ENCODE measurements at places on chromosomes 5 and 9. TPM values are rescaled to one million over a fixed set of nuclear protein-coding genes. Genes with fewer than 3 reads are reported as not detected.

The ORM2 gene
- total RNA-seq, result not detected

The FBXO38 gene
- 57.1 TPM for total RNA-seq

The LCN1 gene
- total RNA-seq, result 0.76 TPM

The CXCL14 gene
- 0.34 TPM for total RNA-seq

The PIP5K1B gene
- 58.7 TPM for total RNA-seq

The ZFP37 gene
- 2.1 TPM for total RNA-seq

The ANKRD55 gene
- not detected for total RNA-seq

The SLCO6A1 gene
- total RNA-seq, result not detected

The LPCAT1 gene
- total RNA-seq, result 9.9 TPM

The GABRA6 gene
- total RNA-seq, result not detected

The CFAP157 gene
- total RNA-seq, result not detected

The ACOT12 gene
- not detected for total RNA-seq

The GABRA1 gene
- not detected for total RNA-seq

The EIF4E1B gene
- not detected for total RNA-seq

The RNF183 gene
- not detected for total RNA-seq

The C1QTNF3 gene
- 1.6 TPM for total RNA-seq

The TMED7 gene
- total RNA-seq, result 84.5 TPM

The OTP gene
- not detected for total RNA-seq

The CD14 gene
- total RNA-seq, result 17.1 TPM

The CSF2 gene
- total RNA-seq, result not detected

The ZNF883 gene
- 5.0 TPM for total RNA-seq

The CNTFR gene
- total RNA-seq, result 6.2 TPM

The PARP8 gene
- 5.0 TPM for total RNA-seq

The PCDHGA12 gene
- 5.4 TPM for total RNA-seq

The PRDM9 gene
- total RNA-seq, result not detected

The PRXL2C gene
- total RNA-seq, result 59.0 TPM

The ST8SIA4 gene
- total RNA-seq, result 2.4 TPM

The CCNO gene
- not detected for total RNA-seq

The HABP4 gene
- 27.5 TPM for total RNA-seq

The IL33 gene
- total RNA-seq, result 13.2 TPM

The SPATA6L gene
- 0.82 TPM for total RNA-seq

The CCDC112 gene
- total RNA-seq, result 4.1 TPM

The ENC1 gene
- 3.8 TPM for total RNA-seq

The OR1Q1 gene
- total RNA-seq, result not detected

The UGT3A1 gene
- total RNA-seq, result not detected

The FYB1 gene
- 2.7 TPM for total RNA-seq

The ARRDC3 gene
- 22.4 TPM for total RNA-seq

The EPB41L4B gene
- total RNA-seq, result 2.4 TPM

The FRMD3 gene
- total RNA-seq, result 127 TPM

The IFNB1 gene
- total RNA-seq, result not detected

The CCNI2 gene
- not detected for total RNA-seq

The CFAP77 gene
- 0.70 TPM for total RNA-seq

The IER5L gene
- total RNA-seq, result 5.1 TPM

The INSL6 gene
- not detected for total RNA-seq

The FOXD4L6 gene
- total RNA-seq, result not detected

The ADGRD2 gene
- total RNA-seq, result not detected

All from heart right ventricle (tissue), 16 donors.